Activated T-cell treated with anti-CD3 and anti-CD28 coated beads, Interleukin-2, amount 50 U/mL, for 4 hours (primary cell): ENCODE measurements at places on chromosomes 1 and 21. TPM values are rescaled to one million over a fixed set of nuclear protein-coding genes. Genes with fewer than 3 reads are reported as not detected.

Gene CR1
- total RNA-seq = 0.11 TPM

Gene S100A8
- total RNA-seq = not detected

Gene CD1D
- total RNA-seq = not detected

GRCh38 chr1:84691122-84691783 lies 992 bp upstream of the SSX2IP start:
- no peak for DNase-seq

DNA sequence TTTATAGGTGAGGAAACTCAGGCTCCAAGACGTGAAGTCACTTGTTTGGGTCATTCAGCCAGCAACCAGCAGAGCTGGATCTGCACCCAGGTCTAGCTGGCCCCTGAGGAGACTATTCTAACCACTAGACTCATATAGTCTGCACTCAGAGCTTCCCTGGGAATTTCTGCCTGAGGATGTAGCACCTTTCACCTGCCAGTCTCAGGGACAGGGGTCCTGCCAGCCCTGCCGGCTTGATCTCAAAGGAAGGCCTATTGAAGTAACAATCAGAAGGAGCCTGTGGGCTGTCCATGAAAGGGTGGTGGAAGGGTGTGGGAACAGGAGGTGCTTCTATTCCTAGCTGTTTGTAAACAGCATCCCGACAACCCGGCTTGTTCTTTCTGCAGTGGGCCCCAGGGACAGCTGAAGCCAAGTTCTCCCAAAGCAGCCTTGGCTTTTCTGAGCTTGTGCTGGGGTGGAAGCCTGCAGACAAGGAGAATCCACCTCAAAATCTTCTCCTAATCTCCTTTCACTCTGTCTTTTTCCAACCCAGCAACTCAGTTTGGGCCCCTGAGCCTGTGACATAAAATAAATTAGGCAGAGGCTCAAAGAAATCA lies 7.8 kb downstream of the LMOD1 start:
- DNase-seq = no peak

DNA sequence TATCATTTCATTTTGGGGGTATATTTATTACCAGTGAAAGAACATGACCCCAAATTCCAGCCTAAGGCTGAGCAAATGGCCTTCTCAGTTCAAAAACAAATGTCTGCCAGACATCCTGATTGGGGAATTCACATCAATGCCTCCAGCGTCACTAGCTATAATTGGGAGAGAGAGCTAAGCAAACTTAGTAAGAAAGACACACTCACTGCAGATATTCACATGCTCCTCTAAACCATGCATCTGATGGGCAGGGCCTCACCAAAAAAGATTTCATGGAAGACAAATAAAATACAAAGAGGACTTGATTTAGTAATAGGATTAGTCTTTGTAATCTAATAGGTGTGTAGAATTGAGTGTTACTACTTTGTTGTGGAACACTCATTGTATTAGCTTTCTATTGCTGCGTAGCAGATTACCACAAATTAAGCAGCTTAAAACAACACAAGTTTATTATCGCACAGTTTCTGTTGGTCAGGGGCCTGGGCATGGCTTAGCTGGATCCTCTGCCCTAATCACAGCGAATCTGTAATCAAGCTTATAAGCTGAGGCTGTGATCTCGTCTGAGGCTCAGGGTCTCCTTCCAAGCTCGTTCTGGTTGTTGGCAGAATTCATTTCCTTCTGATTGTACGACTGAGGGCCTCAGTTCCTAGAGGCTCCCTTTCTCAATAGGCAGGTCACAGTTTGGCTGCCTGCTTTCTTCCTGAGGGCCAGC lies 243.0 kb downstream of the PBX1 start:
- no peak for DNase-seq

GRCh38 chr1:246639732-246640131 lies 73.5 kb downstream of the CNST start:
- DNase-seq = no peak

GRCh38 chr21:14766241-14766640 lies 220.1 kb upstream of the SAMSN1 start:
- no peak for DNase-seq

DNA sequence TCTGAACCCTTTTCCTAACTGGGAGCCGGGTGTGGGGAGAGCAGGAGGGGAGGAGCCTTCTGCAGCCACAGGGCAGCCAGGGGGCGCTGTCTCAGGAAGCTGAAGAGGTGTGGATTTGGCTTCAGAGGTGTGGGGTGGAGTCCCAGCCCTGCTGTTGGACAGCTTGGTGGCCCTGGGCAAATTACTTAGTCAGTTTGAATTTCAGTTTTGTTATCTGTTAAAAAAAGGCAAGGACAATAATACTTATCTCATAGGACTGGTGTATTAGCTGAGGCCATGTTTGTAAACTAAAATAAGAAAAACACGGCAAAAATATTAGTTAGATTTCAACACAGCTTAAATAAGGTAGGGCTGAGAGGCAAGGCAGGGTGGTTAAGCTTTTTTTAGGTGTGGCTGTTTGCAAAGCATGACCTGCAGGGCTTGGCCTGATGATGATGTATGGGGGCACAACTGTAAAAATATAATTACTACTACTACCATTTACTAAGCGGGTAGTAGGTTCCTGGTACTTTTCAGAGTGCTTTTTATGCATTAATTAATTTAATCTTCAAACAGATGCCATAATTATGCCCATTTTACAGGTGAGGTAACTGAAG lies 111.8 kb downstream of the PLXNA2 start:
- DNase-seq = peak; percentile 22

DNA sequence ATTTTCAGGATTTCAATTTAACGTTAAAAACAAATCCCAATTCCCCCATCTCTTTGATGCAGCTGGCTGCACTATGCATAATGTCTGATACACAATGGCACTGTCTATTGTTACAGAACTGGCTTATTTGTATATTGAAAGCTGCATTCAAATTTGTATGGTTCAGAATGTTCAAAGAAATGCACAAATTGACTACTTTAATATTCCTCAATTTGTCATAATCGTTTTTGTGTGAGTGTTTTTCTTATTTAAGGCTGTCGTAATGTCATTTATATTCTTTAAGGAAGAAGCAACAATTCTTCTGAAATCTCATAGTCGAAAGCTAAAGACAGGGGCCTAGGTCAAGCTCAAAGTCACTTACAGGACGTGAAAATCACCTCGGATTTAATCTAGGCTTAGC lies 341.4 kb upstream of the ZRANB2 start:
- DNase-seq = no peak

DNA sequence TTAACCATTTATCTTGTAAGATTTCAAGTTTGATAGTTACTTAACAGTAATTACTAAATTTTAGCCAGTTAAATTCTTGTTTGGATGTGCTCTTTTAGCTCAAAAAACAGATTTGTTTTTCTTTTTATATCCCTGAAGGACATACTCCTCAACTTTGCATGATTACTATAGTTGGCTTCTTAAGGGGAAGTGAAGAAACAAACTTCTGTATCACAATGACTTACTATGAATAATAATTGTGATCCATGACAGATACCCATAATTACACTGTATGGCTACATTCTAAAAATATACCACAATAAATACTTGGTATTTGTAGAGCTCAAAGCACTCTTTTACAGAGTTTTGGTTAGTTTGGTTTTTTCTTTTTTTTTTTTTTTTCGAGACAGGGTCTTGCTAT lies 55.8 kb downstream of the IARS2 start:
- no peak for DNase-seq
